Activated T-cell treated with anti-CD3 and anti-CD28 coated beads for 48 hours (primary cell): ENCODE measurements at places on chromosomes 4 and X.

DNA sequence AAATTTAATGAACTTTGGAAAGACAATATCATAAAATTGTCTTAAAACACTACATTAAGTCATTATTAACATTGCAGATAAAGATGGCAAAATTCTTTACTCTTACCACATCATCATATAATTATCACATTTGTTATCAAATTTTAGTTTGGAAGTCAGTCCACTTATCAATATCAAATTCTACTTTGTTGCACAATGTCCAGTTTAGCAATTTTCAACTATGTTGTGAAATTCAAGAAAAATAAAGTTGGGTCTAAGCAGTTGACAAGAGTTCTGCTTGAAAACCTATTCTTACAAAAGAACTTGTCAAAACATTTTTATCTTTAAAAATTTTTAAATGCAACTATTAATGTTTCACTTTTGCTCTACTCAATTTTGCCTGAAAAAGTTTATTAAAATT is 44.7 kb upstream of the TET2 start:
- DNase-seq, result no peak

GRCh38 chrX:120769576-120770341 is 105.9 kb downstream of the CT47B1 start:
- DNase-seq, result no peak

GRCh38 chr4:84496331-84496705 is 2.8 kb downstream of the NKX6-1 start:
- DNase-seq, result no peak

GRCh38 chrX:38052096-38052495 is 45.7 kb downstream of the SYTL5 start:
- no peak for DNase-seq
